Lower lobe of right lung (tissue), 2 donors: ENCODE measurements at places on chromosomes 12 and 14. TPM values are rescaled to one million over a fixed set of nuclear protein-coding genes. Genes with fewer than 3 reads are reported as not detected.
A peak's percentile ranks its signal among the peaks of the same experiment; 100 is the strongest.

The ANO4 gene
- 0.74 TPM for total RNA-seq

GRCh38 chr14:34722723-34723545 lies 8.5 kb upstream of the CFL2 start:
- H3K27me3 ChIP-seq, result no peaks in the 10 kb centered on the region
- no peaks in the 10 kb centered on the region for H3K36me3 ChIP-seq
- no peak for DNase-seq
- H3K4me3 ChIP-seq, result no peak overlapping the region
- H3K27ac ChIP-seq, result no peak overlapping the region

DNA sequence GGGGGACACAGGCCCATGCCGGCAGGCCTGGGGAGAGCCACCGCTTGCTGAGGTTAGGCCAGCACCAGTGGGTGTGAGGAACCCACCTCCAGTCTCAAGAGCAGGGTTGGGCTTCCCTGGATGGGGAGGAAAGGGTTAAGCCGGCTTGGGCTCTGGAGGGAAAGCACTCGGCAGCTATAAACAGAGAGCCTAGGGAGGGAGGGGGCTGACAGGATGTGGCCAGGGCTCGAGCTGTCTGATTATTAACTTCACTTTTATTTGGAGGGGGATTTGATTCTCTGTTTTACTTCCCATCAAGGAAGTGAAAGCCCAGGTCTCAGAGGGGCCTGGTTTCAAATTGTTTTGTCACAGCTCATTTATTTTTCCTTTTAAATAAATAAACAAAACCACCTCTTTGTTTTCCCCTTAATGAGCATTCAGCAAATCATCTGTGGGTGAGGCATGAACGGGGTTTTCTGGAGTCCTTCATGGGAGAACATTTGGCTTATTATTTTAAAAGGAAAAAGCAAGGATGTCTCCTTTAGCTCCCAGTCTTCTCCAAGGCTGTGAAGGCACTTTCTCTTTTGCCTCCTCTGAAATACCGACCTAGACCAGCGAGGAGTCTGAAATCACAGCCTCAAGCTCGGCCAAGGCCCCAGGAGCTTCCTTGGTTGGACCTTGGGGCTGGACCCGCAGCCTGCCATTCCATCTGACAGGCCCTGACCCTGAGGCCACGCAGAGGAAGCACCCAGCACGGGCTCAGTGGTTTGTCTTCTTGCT lies 21.9 kb upstream of the ZFP36L1 start:
- H3K27me3 ChIP-seq, result no peaks in the 10 kb centered on the region
- H3K36me3 ChIP-seq, result no peaks in the 10 kb centered on the region
- peak overlapping the region; percentile 62 for H3K4me3 ChIP-seq

- H3K36me3 ChIP-seq, result no peaks in the 10 kb centered on the region
- H3K4me1 ChIP-seq, result no peaks in the 10 kb centered on the region
- H3K27ac ChIP-seq, result no peak overlapping the region
Measured at GRCh38 chr12:20268771-20269170, 99.6 kb upstream of the PDE3A start.

The MYO1H gene
- total RNA-seq, result 0.30 TPM

- no peak for DNase-seq
- no peak overlapping the region for H3K27ac ChIP-seq
- H3K4me1 ChIP-seq, result peaks cover 12% of the 10 kb centered on the region
- H3K36me3 ChIP-seq, result no peaks in the 10 kb centered on the region
- no peak overlapping the region for H3K4me3 ChIP-seq
Measured at GRCh38 chr14:54890788-54891187, 11.8 kb downstream of the GCH1 start.

- peak; percentile 78 for DNase-seq
- H3K36me3 ChIP-seq, result no peaks in the 10 kb centered on the region
- H3K4me1 ChIP-seq, result peaks cover 5% of the 10 kb centered on the region
- H3K27me3 ChIP-seq, result peaks cover 6% of the 10 kb centered on the region
Measured at GRCh38 chr12:81077686-81078441, at the start of gene ACSS3. Gene ACSS3, plus strand, starts transcription at chr12:81078079. Its CDS starts 42 bp downstream, at chr12:81078121.

The PLEK2 gene
- total RNA-seq, result 2.3 TPM
